Right lung (tissue), 10 donors: ENCODE measurements at places on chromosomes 2 and 18. TPM values are rescaled to one million over a fixed set of nuclear protein-coding genes. Genes with fewer than 3 reads are reported as not detected.

CDH7 gene
- 1.6 TPM for polyA plus RNA-seq

CNTNAP5 gene
- not detected for polyA plus RNA-seq

NXPH2 gene
- polyA plus RNA-seq = 1.4 TPM

- DNase-seq = no peak
Measured at GRCh38 chr2:38750011-38750890, 910 bp downstream of the SRSF7 start.

DNA sequence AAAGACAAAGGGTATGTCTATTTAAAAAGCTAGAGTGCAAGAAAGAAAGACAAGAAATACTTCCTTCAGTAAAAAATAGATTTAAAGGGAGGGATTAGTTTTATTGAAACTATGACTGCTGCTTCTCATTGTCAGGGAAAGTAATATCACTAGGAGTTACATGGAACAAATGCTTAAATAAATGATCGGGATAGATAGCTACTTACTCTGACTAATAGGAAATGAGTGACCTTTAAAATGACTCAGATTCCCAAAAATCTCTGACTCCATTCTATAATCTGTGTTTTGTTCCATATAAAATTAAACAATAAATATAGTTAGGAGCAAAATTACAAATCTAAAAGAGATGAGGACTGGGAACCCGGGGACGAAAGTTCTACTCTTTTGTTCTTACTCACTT lies 669.3 kb downstream of the NR4A2 start:
- DNase-seq = no peak

GRCh38 chr2:30410217-30410616 lies 36.8 kb upstream of the LCLAT1 start:
- no peak for DNase-seq

GNAL gene
- 2.5 TPM for polyA plus RNA-seq

- DNase-seq = peak; percentile 88
Measured at GRCh38 chr2:234963773-234964615, 12.2 kb downstream of the SH3BP4 start.

DNA sequence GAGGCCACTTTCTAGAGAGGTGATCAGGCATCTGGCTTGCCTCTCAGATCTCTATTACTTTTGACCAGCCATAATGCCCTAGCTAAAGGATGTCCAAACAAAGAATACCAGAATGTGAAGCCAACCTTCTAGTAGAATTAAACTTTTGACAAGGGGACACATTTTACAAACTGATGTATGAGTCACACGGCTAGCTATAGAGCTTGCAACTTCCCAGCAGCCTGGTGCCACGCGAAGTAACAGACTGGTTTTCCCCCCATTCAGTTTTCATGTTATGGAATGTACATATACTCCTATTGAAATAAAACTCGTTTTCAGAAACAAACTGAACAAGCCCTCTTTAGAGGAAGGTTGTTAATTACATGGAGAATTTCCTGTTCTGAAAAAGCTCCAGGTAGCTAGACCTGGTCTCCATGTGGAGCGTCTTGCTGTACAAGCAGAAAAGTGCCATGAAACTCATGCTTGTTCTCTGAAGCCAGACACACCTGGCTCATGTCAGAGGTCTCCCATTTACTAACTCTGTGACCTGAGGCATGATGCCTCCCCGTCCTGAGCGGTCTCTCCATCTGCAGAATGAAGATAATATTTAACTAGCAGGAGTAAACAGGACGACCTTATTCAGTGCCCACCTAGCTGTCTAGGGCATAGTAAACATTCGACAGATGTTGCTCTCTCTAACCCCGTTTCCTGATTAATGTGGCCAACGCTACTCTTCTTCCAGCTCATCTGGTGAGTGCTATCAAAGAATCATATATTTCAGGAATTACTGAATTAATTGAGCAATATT lies 81.5 kb upstream of the MAP3K20 start:
- DNase-seq = no peak

DNA sequence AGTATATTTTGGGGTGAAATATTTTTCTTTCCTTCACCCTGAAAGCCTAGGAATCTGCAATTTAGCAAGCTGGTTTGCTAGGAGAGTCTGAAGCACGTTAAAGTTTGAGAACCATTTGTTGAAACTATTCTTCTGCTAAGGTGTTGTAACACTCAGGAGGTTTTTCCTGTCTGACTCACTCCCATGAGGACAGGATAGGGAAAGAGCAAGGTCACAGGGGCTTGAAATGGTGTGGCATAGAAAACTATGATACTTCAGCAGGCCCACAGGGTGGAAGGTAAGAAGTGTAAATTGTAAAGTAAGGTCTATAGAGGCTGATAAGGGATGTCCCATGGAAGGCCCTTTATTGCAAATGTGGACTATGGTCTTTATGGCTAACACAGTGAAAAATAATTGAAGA lies 177.7 kb upstream of the ZC3H15 start:
- no peak for DNase-seq

DNA sequence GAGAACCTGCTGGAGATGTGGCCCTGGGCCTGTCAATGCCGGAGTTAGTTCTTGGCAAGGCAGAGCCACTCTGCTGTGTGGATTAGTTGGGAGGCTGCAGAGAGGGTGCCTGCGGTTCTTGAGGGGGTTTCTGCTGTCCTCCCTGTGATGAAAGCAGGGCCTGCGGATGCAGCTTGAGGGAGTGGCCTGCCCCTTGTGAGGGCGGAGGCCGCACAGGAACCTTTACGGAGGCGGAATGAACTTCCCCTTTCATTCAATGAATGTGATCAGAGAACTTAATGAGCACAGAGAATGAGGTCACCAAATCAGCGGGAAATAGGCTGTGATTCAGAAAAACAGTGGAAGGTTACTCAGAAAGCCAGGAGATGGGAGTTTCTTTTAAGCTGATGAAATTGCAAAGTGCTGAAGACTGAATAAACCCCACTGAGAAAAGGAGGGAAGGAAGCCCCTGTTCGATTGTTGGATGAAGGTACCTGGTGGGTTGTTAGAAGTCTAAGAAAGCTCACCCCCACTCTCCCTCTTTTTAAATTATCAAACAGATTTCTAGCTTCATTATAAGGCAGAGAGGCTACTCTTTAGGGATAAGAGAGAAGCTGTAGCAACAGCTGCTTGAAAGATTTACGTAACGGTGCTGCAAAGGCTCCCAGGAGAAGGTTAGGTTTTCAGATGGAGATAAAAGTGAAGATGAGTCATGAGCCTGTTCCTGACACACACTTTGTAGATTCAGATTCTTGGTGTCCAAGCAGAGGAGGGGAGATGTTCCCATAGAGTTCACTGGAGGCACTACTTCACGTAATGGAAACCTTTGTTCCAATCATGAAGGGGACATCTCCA lies 47.4 kb downstream of the VWA3B start:
- no peak for DNase-seq

DNA sequence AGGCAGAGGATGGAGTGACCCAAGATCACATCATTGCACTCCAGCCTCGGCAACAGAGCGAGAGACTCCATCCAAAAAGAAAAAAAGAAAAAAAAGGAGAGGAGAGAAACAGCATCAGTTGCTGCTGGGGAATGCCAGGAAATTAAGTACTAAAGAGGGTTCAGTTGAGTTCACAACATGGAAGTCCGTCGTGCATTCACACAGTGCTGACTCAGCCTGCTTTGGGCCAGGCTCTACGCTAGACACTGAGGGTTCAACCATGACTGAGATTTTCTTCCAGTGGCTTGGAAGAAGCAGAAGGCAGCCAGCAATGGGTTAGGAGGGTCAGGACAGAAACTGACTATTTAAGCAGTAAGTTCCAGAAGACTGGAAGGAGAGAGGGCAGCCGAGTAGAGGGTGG lies 108.8 kb downstream of the FMNL2 start:
- DNase-seq = no peak

CFC1 gene
- polyA plus RNA-seq = 6.2 TPM

GRCh38 chr2:119255760-119256581 lies 32.3 kb downstream of the STEAP3 start:
- DNase-seq = no peak

MAP2 gene
- 12.9 TPM for polyA plus RNA-seq

RAB3GAP1 gene
- 47.7 TPM for polyA plus RNA-seq

IL1RN gene
- 1.2 TPM for polyA plus RNA-seq

VWA3B gene
- polyA plus RNA-seq = 6.5 TPM

ALS2 gene
- polyA plus RNA-seq = 29.8 TPM

GRCh38 chr2:41924709-41925408 lies 123.0 kb upstream of the PKDCC start:
- DNase-seq = no peak

DNA sequence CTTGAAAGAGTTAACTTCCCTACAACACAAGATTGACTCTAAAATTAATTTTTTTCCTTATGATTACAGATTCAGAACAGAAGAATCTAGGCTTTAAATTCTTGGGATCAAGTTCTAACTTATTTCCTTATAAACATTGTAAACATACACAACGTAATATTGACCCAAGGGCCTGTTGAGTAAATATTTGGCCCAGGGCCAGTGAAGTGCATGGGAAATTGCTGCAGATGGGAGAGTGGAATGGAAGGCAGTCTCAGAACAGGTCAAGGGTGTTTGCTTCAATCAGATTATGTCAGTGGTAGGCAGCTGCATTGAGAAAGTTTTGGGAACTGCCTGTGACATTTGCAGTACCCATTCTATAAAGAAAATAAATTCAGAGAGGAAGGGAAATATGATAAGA lies 137.6 kb downstream of the MYO1B start:
- DNase-seq = peak; percentile 53

EHD3 gene
- 9.0 TPM for polyA plus RNA-seq
